ENCODE measurements at places on chromosomes 1 and 21.

- DNase-seq, result peak; percentile 47
Measured at GRCh38 chr1:85692730-85693314, 15.4 kb downstream of the ZNHIT6 start.

- no peak for DNase-seq
Measured at GRCh38 chr1:11641776-11642305, 12.4 kb downstream of the FBXO2 start.

- no peak for DNase-seq
Measured at GRCh38 chr21:27713154-27714109, 746.5 kb upstream of the ADAMTS5 start.

GRCh38 chr1:16067127-16067768, 6.2 kb downstream of the FAM131C start:
- no peak for DNase-seq

- no peak for DNase-seq
Measured at GRCh38 chr1:186878356-186878755, 49.6 kb downstream of the PLA2G4A start.

- DNase-seq, result no peak
Measured at GRCh38 chr1:34188985-34189384, 12.3 kb downstream of the C1orf94 start.

DNA sequence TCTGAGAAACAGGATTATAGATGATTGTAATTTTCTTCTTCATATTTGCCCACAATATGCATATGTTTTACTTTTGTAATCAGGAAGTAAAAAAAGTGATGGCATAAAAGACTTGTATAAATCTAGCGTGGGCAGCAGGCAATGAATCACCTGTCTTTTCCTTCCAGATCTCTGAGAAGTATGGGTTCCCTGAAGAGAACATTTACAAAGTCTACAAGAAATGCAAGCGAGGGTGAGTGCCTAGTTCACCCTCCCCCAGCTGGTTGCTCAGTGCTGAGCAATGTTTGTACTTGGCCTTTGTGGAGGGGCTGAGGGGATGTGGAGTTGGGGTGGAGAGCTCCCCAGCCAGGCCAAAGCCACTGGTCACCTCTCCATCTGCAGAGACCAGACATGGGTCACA, 30.7 kb downstream of the GRHL3 start:
- DNase-seq, result no peak

DNA sequence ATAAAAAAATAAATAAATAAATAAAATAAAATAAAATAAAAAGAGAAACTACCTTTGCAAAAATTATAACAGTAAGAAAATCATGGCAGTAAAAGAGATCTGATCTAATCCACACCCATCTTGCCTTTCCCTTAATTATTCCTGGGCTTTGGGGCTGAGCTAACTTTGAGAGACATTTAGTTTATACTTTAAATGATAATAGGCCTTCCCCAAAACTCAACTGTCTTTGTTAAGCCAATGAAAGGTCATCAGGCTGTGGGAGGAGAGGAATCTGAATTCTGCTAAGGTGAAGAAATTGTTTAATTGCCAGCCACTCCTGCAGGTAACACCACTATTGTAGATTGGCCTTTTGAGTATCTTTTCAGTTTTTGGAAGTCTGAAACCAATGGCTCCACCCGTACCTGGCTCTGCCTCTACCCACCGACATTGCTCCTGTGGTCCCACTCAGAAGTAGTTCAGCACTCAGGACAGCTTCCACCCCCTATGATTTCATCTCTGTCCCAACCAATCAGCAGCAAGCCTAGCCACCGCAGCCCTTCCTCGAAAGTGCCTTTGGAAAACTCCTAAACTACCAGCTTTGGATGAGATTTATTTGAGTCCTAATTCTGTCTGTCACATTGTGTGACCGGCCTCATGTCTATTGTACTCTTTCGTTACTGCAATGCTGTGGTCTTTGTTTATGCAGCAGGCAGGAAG, 23.0 kb upstream of the PNRC2 start:
- DNase-seq, result no peak

GRCh38 chr1:182142621-182143020, 81.1 kb upstream of the ZNF648 start:
- no peak for DNase-seq

DNA sequence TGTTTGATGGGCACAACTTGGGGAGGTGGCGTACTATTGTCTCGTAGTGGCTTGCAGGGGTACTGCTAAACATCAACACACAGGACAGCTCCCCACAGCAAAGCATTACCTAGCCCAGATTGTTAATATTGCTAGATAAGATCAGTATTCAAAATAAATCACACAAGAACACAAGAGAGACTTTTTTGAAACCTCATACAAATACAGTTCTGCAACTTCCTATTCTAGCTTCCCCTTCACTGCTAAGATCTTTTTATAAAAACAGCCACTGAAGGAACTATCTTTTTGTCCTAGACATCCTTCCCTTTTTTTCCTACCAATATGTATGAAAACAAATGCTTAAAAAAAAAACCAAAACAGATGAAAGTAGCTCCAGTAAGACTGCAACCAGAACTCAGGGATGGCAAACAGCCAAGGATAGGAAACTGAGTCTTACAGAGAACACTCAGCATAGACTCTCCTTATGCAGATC, 137.8 kb upstream of the KRTAP19-8 start:
- DNase-seq, result no peak

- DNase-seq, result no peak
Measured at GRCh38 chr1:213744780-213745179, 243.0 kb upstream of the PROX1 start.

- no peak for DNase-seq
Measured at GRCh38 chr1:211610779-211611556, 32.0 kb upstream of the SLC30A1 start.

DNA sequence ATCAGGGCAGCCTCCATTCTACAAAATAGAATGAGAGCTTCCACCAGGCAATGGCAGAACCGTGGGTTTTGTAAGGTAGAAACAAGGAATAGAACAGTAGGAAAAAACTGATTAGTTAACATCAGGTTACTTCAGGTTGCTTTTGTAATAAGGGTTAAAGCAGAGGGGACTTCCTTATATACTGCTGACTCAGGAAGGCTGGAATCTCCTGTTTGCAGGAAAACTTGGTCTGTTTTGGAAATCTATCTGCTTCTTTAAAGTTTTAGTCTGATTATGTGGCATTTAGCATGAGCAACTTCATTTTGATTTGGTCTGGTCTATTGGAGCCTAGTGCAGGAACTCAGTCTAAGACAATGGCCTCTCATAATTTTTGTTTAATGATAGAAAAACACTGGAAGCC, 32.7 kb upstream of the RAB4A start:
- no peak for DNase-seq

GRCh38 chr1:47243910-47244309, 11.9 kb upstream of the TAL1 start:
- no peak for DNase-seq

GRCh38 chr21:35195232-35195631, 146.1 kb upstream of the RUNX1 start:
- DNase-seq, result no peak

- DNase-seq, result no peak
Measured at GRCh38 chr1:19074361-19074901, 118.0 kb upstream of the IFFO2 start.

All from AG09309 (cell line).